ENCODE measurements at places on chromosomes 4 and X. TPM values are rescaled to one million over a fixed set of nuclear protein-coding genes. Genes with fewer than 3 reads are reported as not detected.

DNA sequence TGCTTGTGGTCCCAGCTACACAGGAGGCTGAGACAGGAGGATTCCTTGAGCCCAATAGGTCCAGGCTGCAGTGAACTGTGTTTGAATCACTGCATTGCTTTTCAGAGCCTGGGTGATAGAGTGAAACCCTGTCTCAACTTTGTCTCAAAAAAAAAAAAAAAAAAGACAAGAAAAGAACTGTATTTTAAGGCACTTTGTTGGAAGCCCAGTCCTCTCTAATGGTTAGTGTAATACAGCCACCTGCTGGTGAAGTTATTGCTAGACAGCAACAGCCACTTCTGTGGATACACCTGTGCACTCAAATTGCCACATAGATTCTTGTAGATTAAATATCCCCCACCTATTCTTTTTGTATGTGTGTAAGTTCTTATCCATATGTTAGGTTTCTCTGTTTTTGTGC, 10.1 kb upstream of the FGG start:
- no peak overlapping the region for H3K4me3 ChIP-seq
- H3K4me1 ChIP-seq, result no peaks in the 10 kb centered on the region
- H3K27ac ChIP-seq, result no peak overlapping the region
- DNase-seq, result no peak

- H3K4me3 ChIP-seq, result no peak overlapping the region
- no peaks in the 10 kb centered on the region for H3K4me1 ChIP-seq
- no peaks in the 10 kb centered on the region for H3K27me3 ChIP-seq
- DNase-seq, result no peak
Measured at GRCh38 chr4:105765690-105766407, 57.3 kb downstream of the GSTCD start.

DNA sequence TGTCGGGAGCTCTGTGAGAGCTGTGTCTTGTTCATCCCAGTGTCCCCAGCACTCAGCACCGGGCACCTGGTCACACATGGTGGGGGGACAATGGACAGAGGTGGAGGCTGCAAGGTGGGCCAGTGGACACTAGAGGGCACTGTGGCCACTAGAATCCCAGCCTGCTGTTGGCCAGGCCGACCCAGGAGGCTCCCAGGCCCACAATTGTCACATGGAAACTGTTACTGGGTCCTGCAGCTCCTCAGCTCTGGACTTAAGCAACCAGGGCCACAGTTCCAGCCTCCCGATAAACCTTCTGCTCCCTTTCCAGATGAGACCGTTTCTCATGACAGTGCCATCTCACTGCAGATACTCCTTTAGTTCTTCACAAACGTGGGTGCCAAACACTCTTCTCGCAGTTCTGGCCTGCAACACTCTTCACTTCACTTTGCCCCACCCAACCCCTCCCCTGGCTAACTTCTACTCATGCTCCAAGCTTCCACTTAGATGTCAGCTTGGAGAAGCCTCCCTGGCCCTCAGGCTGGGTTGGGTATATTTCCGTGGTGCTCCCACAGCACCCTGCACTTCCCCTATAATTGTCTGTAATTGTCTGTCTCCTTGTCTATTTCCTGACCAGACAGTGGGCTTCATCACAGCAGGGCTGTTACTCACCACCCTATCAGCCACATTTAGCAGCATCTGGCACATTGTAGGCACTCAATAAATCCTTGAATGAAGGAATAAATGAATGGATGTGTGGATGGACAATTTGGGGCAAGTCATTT, 3.5 kb upstream of the IQSEC2 start:
- no peaks in the 10 kb centered on the region for H3K27me3 ChIP-seq
- H3K4me1 ChIP-seq, result no peaks in the 10 kb centered on the region
- H3K36me3 ChIP-seq, result no peaks in the 10 kb centered on the region
- peak; percentile 56 for DNase-seq
- H3K27ac ChIP-seq, result no peak overlapping the region

DNA sequence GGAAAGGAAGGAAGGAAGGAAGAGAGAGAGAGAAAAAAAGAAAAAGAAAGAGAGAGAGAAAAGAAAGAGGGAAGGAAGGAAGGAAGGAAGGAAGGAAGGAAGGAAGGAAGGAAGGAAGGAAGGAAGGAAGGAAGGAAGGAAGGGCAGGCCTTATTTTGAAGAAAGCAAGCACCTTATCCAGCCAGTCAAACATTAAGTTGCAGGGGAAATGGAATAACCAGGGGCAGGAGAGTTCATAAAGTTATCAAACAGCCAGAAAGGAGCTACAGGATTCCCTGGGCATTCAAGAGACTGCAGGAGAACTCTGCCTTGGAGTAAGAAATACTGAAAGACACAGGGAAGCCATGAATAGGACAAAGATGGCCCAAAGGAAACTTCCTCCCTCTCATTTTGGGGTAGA, 672.0 kb upstream of the INTU start:
- no peaks in the 10 kb centered on the region for H3K4me1 ChIP-seq
- no peak overlapping the region for H3K27ac ChIP-seq
- H3K4me3 ChIP-seq, result no peak overlapping the region
- DNase-seq, result no peak
- no peaks in the 10 kb centered on the region for H3K36me3 ChIP-seq

GRCh38 chr4:184389978-184390900, 84.1 kb downstream of the IRF2 start:
- H3K4me3 ChIP-seq, result no peak overlapping the region
- no peak for DNase-seq
- no peak overlapping the region for H3K27ac ChIP-seq
- no peaks in the 10 kb centered on the region for H3K27me3 ChIP-seq

DNA sequence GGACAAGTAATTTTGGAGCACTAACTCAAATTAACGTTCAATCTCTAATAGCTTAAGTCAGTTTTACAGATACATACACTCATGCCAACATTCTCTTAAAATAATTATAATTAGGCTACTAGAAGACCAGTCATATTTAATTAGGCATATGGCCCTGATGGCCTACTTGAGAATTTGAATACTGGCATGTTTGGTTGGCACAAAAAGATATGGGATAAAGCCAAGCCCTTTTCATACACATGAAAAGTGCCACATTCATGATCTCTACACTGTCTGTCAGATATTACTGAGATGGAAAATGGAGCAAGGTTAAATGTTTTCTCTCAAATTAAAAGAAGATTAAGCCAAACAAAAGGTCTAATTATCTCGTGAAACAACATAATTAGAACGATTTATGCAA, 1091.0 kb downstream of the C4orf33 start:
- H3K27ac ChIP-seq, result no peak overlapping the region
- no peaks in the 10 kb centered on the region for H3K4me1 ChIP-seq
- no peaks in the 10 kb centered on the region for H3K27me3 ChIP-seq
- DNase-seq, result no peak

DNA sequence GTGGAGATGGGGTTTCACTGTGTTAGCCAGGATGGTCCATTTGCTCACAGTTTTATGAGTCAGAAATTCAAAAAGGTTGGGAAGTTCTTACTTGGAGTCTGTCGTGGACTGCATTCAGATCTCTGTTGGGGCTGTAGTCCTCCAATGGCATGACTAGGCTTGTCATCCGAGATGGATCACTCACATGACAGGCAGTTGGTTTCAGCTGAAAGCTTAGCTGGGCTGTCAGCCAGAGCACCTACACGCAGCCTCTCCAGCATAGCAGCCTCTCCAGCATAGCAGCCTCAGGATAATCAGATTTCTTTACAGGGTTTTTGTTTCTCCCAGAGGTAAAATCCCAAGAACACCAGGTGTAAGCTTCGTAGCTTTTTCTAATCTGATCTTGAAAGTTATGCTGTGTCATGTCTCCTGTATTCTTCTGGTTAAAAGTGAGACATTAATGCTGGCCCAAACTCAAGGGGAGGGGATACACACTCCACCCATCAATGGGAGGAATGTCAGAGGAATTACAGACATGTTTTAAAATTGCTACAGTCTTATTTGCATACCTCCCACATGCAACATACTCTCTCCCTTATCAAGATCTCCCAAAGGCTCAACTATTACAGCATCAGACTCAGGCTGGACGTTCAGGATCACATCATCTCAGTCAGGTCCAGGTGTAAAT, 31.6 kb upstream of the SOD3 start:
- H3K27ac ChIP-seq, result no peak overlapping the region
- no peak for DNase-seq
- H3K27me3 ChIP-seq, result no peaks in the 10 kb centered on the region
- H3K4me1 ChIP-seq, result no peaks in the 10 kb centered on the region
- H3K36me3 ChIP-seq, result no peaks in the 10 kb centered on the region

DNA sequence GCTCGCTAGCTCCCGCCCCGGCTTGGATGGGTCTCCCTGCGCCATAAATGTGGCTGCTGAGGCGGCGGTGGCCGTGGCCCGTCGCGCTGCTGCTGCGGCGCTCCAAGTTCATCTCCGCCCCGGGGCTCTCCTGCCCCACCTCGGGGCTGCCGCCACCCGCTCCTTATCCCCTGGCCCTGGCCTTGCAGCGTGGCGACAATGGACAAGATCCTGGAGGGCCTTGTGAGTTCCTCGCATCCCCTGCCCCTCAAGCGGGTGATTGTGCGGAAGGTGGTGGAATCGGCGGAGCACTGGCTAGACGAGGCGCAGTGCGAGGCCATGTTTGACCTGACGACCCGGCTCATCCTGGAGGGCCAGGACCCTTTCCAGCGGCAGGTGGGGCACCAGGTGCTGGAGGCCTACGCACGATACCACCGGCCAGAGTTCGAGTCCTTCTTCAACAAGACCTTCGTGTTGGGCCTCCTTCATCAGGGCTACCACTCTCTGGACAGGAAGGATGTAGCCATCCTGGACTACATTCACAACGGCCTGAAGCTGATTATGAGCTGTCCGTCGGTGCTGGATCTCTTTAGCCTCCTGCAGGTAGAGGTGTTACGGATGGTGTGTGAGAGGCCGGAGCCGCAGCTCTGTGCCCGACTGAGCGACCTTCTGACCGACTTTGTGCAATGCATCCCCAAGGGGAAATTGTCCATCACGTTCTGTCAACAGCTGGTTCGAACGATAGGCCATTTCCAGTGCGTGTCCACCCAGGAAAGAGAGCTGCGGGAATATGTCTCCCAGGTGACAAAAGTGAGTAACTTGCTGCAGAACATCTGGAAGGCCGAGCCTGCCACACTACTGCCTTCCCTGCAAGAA, 763 bp downstream of the USP38 start:
- peak overlapping the region; percentile 95 for H3K27ac ChIP-seq
- peaks cover 20% of the 10 kb centered on the region for H3K4me1 ChIP-seq
- H3K27me3 ChIP-seq, result no peaks in the 10 kb centered on the region

- no peaks in the 10 kb centered on the region for H3K27me3 ChIP-seq
- no peak overlapping the region for H3K27ac ChIP-seq
Measured at GRCh38 chr4:185761352-185762235, 50.4 kb downstream of the SORBS2 start.

DNA sequence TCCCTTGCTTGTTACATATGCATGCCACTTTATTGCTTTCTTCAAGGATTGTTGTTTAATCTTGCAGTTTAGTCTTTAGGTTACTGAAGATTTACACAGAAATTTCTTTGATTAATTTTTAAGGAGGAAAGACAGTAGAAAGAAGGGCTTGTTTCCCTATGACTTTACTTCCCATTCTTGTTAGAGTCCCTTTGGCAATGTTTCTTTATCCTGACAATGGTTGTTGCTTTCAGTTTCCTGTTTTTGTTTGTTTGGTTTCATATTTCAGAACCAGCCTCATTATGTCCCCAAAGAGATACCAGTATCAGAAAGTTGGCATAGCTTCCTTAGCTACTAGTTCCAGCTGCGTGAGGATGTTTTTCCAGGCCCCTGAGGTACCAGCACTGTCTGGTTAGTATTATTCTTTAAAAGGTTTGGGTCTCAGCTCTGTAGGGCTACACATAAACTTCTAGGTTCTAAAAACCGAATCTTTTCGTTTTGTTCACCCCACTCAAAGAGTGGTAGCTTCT, 61.3 kb upstream of the UNC5C start:
- H3K27ac ChIP-seq, result no peak overlapping the region
- no peaks in the 10 kb centered on the region for H3K4me1 ChIP-seq
- H3K27me3 ChIP-seq, result no peaks in the 10 kb centered on the region
- DNase-seq, result no peak
- H3K4me3 ChIP-seq, result no peak overlapping the region

DNA sequence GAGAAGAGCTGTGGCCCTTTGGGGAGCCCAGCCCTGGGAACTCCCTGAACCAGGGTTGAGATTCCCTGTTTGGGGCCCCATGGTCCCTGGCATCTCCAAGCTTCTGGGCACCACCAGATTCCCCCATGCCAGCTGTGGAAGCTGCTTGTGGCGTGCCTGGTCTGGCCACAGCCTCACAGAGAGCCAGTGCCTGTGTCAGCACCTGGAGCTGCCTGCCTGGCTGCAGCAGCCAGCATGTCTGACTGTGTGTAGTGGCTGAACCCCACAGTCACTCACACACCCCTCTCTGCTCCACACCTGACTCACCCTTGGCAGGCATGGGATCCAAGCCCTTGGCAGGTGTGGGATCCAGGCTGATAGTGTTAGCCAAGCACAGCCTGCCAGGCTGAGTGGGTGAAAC, 97.2 kb upstream of the GALNTL6 start:
- DNase-seq, result no peak
- H3K4me1 ChIP-seq, result no peaks in the 10 kb centered on the region
- H3K27ac ChIP-seq, result no peak overlapping the region
- H3K27me3 ChIP-seq, result no peaks in the 10 kb centered on the region
- H3K4me3 ChIP-seq, result no peak overlapping the region
- no peaks in the 10 kb centered on the region for H3K36me3 ChIP-seq

- no peaks in the 10 kb centered on the region for H3K4me1 ChIP-seq
- H3K27me3 ChIP-seq, result no peaks in the 10 kb centered on the region
- no peak for DNase-seq
- H3K4me3 ChIP-seq, result no peak overlapping the region
Measured at GRCh38 chr4:21092531-21092930, 392.3 kb downstream of the PACRGL start.

DNA sequence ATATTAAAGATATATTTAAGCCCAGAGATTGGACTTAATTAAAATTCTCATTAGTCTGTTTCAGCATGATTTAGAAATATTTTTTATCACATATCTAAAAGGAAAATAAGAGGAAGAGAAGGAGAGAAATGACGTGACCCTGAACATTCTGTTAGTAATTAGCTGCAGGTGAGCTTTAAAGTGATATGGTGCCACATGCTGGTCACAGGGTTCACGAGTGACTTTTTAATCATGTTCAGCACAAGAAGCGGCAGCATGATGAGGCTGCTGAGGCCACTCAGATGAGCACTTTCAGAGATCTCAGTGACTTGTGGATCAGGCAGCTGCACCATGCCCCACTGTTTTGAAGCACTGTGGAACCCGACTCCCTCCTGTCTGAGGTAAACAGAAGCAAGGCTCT, 37.9 kb upstream of the NPY2R start:
- H3K27ac ChIP-seq, result no peak overlapping the region
- DNase-seq, result no peak
- no peaks in the 10 kb centered on the region for H3K27me3 ChIP-seq
- H3K4me3 ChIP-seq, result no peak overlapping the region
- no peaks in the 10 kb centered on the region for H3K36me3 ChIP-seq
- H3K4me1 ChIP-seq, result no peaks in the 10 kb centered on the region

- no peak overlapping the region for H3K4me3 ChIP-seq
- H3K27ac ChIP-seq, result no peak overlapping the region
- peak; percentile 50 for DNase-seq
- H3K4me1 ChIP-seq, result no peaks in the 10 kb centered on the region
- H3K27me3 ChIP-seq, result no peaks in the 10 kb centered on the region
Measured at GRCh38 chrX:33183361-33183760, 28.0 kb downstream of the DMD start.

The CLGN gene
- total RNA-seq, result 37.0 TPM

The GAGE12J gene
- 8.5 TPM for total RNA-seq

The RTL9 gene
- total RNA-seq, result 94.4 TPM

The NDP gene
- total RNA-seq, result 0.55 TPM

The OTUD5 gene
- total RNA-seq, result 77.1 TPM

The SMS gene
- total RNA-seq, result 38.8 TPM

All from testis (tissue), 5 donors.